ENCODE measurements at places on chromosomes 1 and 21. TPM values are rescaled to one million over a fixed set of nuclear protein-coding genes. Genes with fewer than 3 reads are reported as not detected.

Gene VASH2
- total RNA-seq, result 15.8 TPM

GRCh38 chr21:38293113-38293512, 36.3 kb downstream of the KCNJ15 start:
- DNase-seq, result no peak

- no peak for DNase-seq
Observed at GRCh38 chr1:225737161-225737560, 40.5 kb upstream of the SRP9 start.

Gene KLF17
- total RNA-seq, result not detected

Gene CLCA4
- not detected for total RNA-seq

Gene HTR6
- not detected for total RNA-seq

GRCh38 chr21:33075596-33076195, 5.8 kb downstream of the OLIG1 start:
- DNase-seq, result no peak

Gene FCRL5
- total RNA-seq, result not detected

DNA sequence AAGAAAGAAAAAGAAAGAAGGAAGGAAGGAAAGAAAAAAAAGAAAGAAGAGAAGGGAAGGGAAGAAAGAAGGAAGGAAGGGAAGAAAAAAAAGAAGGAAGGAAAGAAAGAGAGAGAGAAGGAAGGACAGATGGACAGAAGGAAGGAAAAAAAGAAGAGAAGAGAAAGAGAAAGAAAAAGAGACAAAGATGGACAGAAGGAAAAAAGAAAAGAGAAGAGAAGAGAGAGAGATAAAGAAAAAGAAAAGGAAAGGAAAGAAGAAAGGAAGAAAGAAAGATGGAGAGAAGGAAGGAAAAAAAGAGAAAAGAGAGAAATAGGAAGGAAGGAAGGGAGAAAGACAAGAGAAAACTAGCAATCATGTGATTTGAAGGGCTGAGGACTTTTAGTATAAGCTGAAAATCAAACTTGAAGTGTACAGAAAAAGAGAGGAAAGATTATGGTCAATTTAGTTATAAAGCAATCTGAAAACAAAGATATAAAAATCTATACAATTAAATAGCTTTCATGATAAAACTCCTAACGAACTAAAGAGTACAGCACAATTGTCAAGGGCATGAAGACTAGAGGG, 115.3 kb downstream of the LTN1 start:
- DNase-seq, result no peak

- no peak for DNase-seq
Observed at GRCh38 chr1:202967684-202968281, 726 bp upstream of the CYB5R1 start.

- no peak for DNase-seq
Observed at GRCh38 chr1:152817309-152817708, 5.5 kb downstream of the LCE1B start.

Gene SORT1
- 110 TPM for total RNA-seq

Gene ST6GALNAC3
- 17.5 TPM for total RNA-seq

DNA sequence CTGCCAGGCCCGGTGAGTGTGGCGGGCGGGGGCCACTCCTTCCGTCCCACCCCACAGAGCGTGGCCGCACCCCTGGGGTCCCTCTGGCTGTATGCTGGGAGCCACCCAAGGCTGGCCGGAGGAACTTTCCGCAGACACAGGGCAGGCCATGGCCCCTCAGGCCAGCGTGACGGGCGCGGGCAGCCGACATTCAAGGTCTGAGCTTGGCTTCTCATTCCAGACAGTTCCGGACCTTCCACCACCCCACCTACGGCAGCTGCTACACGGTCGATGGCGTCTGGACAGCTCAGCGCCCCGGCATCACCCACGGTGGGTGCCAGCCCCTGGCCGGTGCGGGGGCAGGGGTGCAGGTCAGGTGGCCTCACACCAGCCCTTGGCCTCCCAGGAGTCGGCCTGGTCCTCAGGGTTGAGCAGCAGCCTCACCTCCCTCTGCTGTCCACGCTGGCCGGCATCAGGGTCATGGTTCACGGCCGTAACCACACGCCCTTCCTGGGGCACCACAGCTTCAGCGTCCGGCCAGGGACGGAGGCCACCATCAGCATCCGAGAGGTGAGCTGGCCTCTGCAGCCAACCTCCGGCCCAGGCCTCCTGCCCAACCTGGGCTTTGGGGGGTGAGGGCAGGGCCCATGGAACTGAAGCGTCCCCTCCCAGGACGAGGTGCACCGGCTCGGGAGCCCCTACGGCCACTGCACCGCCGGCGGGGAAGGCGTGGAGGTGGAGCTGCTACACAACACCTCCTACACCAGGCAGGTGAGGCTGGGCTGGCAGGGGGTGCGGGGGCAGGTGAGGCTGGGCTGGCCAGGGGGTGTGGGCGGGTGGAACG, 7.3 kb downstream of the SCNN1D start:
- no peak for DNase-seq

DNA sequence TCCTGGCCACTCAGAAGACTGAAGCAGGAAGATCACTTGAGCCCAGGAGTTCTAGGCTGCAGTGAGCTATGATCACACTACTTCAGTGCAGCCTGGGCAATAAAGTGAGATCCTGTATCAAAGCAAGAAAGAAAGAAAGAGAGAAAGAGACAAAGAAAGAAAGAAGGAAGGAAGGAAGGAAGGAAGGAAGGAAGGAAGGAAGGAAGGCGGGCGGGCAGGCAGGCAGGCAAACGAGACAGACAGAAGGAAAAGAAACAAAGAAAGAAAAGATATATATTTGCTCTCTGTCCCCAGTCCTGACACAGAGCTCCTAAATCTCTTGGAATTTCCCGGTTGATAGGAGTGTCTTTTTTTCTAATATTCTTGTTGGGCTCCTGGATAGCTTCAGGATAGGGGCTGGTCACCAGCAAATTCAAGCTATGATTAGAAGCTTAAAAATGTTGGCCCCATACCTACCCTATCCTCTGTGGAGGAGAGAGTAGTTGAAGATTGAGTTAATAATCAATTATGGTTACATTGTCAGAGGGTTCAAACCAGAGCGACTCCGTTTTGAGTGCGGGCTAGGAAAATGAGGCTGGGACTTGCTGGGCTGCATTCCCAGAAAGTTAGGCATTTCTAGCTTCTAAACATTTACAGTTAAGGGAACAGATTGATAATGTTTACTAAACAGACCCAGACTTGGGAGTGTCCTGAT, 3.3 kb upstream of the MIGA1 start:
- no peak for DNase-seq

DNA sequence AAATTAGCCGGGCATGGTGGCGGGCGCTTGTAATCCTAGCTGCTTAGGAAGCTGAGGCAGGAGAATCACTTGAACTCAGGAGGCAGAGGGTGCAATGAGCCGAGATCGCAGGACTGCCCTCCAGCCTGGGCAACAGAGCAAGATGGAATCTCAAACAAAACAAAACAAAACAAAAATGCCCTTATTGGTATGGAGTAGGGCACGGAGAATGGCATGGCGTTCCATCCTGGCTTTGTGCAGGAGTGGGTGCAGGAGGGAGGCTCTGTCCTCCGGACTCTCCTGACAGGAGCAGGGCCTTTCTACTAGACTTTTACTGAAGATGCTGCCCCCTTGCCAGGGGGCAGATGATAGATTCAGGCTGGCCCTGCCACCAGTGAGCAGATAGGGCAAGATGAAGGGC, 1.0 kb downstream of the TMEM61 start:
- DNase-seq, result no peak

GRCh38 chr1:34137411-34137810, 27.6 kb downstream of the CSMD2 start:
- DNase-seq, result no peak

- DNase-seq, result no peak
Observed at GRCh38 chr1:224820341-224820740, 109.1 kb upstream of the DNAH14 start.

DNA sequence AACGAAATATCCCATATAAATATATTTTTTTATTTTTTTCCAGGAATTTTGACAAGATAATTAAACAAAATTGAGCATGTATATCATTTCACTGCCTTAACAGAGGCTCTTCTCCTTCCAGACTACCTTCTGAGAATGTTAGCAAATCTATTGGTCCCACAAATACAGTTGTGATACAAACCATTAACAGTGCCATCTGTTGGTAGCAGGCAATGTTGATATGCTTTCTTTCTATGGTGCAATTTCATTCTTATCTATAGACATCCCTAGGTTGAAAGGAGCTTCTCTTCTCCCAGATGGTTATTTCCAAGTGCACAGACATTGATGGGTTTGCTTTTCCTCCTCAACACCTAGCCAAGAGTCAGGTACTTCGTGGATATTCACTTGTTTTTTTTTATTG, 303.6 kb downstream of the USH2A start:
- no peak for DNase-seq

DNA sequence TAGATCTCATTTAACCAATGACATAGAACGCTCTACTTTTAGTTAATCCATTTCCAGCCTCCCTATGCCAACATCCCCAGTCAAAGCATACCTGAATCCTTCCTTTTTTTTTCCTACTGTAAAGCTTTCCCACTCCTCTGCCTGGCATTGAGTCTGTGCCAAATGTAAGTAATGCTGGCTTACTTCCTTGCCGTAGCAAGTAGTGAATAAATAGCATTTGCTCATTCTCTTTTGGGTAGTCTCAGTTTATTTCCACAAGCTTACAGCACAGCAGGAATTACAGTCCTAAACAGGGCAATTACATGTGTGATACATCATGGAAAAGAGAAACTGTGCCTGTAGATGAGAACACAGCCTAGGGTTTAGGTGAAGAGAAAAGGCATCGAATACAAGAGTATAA, 352.6 kb upstream of the NEGR1 start:
- no peak for DNase-seq

- no peak for DNase-seq
Observed at GRCh38 chr1:68758666-68759209, 261.9 kb upstream of the DEPDC1 start.

Gene ETS2
- total RNA-seq, result 48.9 TPM

GRCh38 chr1:48725341-48726046, 51.2 kb downstream of the BEND5 start:
- no peak for DNase-seq

GRCh38 chr1:9417695-9418094, 121.6 kb upstream of the SLC25A33 start:
- DNase-seq, result no peak

Gene ST6GALNAC5
- total RNA-seq, result 13.6 TPM

GRCh38 chr1:3852091-3852490, 4.9 kb downstream of the CEP104 start:
- no peak for DNase-seq

Gene S100A8
- not detected for total RNA-seq

Measured in progenitor cell of endocrine pancreas (in vitro differentiated cells).